ENCODE measurements at places on chromosomes 12 and 14.
A peak's percentile ranks its signal among the peaks of the same experiment; 100 is the strongest.

DNA sequence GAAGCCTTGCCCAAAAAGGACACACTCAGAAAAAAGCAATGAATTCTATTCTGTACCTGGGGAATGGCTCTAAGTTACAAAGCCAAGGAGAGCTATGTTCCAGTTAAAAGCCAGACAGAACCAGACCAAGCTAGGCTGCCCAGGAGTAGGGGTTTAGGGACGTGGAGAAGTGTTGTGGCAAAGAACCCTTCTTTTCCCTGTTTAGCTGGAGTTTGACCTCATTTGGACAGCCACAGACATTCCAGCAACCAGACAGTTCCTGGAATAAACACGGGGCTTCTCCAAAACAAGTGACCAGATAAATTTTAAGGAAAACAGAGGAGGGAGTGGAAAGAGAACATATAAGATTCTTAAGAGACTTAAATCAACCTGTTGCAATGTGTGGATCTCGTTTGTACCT, 62.3 kb downstream of the GCH1 start:
- DNase-seq, result no peak

DNA sequence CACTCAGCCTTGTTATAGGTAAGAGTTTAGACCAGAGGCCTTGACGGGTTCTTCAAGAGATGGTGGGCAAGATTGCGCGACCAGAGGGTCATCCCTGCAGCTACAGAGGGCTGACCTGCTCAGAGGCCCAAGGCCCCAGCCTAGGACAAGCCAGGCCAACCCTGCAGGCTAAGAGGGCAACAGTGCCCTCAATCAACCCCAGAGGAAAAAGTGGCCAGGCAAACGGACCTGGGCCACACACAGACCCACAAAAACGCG, 1.3 kb downstream of the SSH1 start:
- DNase-seq, result no peak

DNA sequence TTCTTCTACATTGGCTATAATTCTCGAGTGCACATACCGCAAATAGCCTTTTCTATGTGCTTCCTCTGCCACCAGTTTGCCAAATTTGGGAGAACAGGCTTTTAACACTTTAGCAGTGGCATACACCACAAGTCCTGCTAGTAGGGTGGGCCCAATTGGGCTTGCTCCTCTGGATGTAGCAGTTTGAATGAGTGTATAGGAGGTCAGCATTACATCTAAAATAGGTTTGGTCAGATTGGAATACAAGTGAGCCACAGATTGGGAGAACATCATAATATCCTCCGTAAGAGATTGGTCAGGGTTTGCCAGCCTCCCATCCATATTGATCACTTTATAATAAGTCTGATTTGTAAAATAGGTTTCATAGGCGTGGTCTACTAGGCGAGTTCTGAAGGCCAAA, 902 bp downstream of the ABCD2 start:
- DNase-seq, result no peak

GRCh38 chr14:44112774-44113460, 394.2 kb downstream of the FSCB start:
- no peak for DNase-seq

- DNase-seq, result no peak
These were observed 30.7 kb downstream of the TMEM63C start for GRCh38 chr14:77212097-77212870.

GRCh38 chr14:75439989-75440388, 12.2 kb downstream of the JDP2 start:
- no peak for DNase-seq

DNA sequence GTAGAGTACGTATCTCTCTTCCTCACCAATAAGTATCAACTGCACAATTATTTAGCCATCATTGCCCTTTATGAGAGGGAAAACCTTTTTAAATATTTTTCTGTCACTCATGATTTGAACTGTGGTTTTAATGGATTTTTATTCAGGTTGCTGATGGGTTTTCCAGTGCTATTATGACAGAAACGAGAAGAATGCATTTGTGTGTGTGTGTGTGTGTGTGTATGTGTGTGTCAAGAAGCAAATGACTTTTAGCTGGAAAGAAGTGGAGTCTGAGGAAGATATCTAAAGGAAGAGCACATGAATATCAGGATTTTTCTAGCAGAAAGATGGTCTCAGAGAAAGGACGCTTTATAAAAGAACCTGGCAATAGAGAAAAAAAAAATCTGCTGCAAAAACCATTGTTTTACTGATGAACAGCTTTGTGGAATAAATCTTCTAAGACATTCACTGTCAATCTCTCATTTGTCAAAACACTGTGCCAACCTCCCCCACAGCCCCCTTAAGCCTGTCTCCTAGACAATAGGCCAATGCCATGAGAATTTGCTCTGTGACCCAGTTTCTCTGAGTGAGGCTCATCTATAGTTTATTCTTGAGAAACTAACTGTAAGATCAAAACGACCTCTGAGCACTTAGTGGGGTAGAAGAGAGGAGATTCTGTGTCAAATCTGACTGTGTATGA, 417.7 kb downstream of the FLRT2 start:
- no peak for DNase-seq

- peak; percentile 74 for DNase-seq
These were observed 436.2 kb upstream of the FLRT2 start for GRCh38 chr14:85093631-85094330.

- DNase-seq, result peak; percentile 66
These were observed 84.1 kb upstream of the OVCH1 start for GRCh38 chr12:29581631-29582030.

DNA sequence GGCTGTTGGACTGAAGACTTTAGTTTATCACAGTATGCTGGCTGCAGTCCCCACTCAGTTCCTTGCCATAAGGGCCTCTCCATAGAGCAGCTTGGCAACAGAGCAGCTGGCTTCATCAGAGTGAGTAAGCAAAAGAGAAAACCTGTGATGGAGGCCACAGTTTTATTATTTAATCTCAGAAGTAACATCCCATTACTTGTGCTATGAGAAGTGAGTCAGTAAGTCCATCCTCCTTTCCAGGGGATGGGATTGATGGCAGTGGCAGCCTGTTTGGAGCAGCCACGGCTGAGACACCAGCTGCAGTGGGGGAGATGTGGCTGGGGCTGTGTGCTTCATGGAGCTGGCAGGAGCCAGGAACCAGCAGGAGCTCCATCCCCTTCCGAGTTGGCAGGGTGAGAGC, 138.5 kb upstream of the SRRM4 start:
- no peak for DNase-seq

DNA sequence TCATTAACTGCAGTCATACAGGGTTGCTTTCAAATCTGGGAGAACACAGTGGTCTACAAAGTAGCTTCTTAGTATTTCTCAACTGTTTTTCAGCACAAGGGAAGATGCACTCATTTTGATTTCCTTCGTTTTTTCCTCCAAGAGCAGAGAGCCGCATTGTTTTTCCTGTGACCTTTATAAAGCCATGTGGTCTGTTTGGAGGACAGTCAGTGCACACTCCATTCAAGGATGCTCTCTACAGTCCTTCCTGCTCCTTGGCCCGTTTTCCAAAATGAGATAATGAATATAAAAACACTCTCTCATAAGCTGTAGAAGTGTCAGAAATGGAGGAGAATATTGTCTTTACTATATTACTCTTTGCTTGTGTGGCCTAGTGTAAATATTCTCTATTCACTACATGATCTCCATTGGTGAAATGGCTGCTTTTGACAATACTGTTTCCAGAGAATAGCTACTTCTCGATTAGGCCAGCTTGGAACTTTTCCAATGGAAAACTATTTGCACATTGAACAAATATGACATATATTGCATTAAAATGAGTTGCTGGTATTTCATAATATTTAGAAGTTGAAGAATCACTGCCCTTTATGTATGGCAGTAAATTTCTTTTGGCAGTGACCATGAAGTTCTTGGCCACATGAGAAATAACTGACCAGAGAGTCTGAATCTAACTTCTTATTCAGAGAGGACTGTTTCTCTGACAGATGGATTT, 393.1 kb upstream of the RGS6 start:
- peak; percentile 77 for DNase-seq

- DNase-seq, result no peak
These were observed 263.0 kb upstream of the G2E3 start for GRCh38 chr14:30295980-30296379.

DNA sequence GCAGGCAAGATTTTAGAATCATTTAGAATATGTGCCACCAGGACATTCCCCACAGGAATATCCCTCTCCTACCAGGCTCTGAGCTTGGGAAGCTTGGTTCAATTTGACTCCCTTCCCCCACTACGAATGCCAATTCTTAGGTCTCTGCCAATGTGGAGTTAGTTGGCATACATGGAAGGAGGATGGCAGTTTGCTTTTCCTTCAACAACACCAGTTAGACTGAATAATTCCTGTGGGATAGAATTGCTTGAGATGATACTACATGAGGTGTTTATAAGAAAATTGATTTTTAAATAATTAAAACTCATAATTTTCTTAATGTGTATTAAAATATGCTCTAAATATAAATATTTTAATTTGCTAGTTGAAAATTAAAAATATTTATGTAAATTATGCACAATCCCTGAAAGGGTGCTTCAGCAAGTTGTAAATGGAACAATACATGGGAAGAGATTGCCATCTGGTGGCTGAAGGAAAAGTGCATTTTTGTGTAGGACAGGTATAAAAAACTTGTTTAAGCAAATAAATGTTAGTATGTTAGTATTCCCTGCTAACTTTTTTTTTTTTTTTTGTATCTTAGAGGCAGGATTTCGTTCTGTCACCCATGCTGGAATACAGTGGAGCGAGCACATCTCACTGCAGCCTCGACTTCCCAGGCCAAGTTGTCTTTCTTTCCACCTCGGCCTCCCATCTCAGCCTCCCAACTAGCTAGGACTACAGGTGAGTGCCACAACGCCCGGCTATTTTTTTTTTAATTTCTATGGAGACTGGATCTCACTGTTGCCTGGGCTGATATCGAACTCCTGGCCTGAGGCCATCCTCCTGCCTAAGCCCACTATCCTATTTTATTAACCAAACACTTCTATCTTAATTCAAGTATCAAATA, 25.8 kb upstream of the STRAP start:
- DNase-seq, result peak; percentile 85

GRCh38 chr12:107090711-107091110, 2.6 kb downstream of the CRY1 start:
- DNase-seq, result no peak

DNA sequence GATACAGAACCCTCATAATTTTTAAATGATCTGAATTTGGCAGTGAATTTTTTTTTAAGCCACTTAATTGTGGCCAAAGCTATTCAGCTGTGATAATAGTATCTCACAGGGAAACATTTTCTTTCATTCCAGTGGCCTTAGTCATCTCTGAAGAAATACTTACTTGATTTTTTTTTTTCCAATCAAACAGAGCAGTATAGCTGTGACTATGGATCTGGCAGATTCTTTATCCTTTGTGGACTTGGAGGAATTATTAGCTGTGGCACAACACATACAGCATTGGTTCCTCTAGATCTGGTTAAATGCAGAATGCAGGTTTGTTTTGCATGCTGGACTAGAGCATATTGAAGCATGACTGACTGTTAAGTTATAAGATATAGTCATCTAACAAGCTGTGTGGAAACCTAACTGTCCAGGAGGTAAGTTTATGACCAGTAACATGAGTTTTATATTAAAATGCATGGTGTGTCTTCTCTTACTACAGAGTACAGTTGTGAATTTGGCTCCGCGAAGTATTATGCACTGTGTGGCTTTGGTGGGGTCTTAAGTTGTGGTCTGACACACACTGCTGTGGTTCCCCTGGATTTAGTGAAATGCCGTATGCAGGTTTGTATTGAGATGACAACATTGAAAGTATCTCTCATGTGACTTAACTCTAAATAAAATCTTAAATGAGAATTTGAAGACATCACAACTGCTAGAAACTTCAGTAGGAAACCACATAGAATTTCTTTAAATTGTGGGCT, 1.9 kb downstream of the SLC25A3 start:
- peak; percentile 81 for DNase-seq

DNA sequence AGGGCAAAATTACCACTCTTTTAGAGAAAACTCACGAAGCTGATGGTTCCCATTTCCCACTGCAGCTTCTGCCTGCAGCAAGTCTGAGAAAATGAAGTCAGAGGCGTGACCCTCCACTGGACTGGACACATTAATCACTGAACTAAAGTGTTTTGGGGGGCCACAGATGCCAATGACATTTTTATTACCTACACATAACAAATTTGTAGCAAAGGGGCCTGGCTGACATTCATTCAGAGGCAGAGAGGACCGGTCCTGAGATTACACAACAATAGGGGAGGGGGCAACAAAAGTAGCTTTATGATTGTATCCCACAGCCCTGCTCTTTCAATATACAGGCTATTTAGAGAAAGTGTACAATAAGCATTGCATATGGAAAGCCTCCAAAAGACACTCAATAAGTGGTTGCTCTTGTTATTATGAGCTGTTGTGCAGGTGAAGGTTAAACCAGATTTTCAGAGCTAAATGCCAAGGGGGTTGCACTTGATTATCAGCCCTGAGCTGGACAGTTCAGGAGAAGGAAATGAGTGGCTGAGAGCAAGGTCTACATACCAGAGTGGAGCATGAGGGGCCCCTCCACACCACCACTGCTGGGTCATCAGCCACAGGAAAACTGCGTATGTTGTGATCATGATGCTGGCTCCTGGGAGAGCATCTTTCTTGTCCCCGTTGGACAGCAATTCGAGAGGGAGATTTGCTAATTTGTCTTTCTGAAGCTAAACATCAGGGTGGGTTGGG, 41.5 kb upstream of the CCDC60 start:
- DNase-seq, result no peak

DNA sequence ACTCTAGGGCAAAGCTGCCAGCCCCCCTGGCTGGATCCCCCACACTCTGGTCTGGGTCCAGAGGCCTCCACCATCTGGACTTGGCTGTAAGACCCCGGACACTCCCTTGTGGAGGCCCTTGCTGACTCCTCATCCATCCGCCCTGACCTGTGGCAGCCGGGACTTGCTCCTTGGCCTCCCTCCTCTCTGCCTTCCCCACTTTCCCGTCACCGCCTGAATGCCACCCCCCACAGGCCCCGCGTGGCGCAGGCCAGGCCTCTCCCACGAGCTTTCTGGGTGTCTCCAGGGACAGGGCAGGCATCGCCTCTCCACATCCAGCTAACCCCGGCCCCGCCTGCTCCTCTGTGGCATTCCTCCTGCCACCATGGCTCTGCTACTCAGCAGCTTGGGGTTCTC, 14.1 kb downstream of the JAG2 start:
- no peak for DNase-seq

DNA sequence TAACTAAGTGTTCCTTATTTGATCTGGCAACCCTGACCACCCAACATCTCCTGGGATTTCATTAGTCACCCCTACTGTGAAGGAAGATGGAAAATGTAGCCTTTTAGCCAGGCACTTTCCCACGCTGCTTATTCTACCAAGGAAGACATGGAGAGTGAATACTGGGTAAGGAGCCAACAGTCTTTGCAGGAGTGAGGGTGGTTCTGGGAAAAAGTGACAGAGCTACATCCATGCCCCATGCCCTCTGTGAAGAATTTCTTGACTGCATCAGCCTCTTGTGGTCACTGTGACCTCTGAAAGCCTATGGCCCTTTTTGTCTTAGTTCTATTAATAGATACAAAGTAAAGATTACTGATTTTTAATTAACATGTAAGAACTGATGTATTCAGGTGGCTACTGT, 196.0 kb upstream of the EEA1 start:
- no peak for DNase-seq

DNA sequence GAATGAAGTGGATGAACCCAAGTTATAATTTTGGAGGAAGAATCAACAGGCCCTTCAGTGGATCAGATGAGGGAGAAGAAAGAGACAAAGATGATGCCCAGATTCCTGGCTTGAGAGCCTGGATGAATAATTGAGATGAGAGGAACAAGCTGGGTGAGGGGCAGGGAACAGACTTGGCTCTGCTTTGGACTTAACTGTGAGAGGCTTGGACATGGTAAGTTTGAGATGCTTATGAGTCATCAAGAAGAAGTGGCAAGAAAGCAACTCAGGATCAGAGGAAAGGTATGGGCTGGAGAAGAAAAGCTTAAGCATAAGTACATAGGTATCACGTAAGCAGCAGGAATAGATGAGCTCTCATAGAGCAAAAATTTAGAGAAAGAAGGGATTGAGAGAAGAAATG, 55.3 kb downstream of the FIGNL2 start:
- DNase-seq, result no peak

Measured in fibroblast of lung (primary cell).